ENCODE measurements at places on chromosomes 6 and 20.
A peak's percentile ranks its signal among the peaks of the same experiment; 100 is the strongest.

- DNase-seq: no peak
Measured at GRCh38 chr20:14604143-14604542, 266.7 kb upstream of the FLRT3 start.

- DNase-seq: no peak
Measured at GRCh38 chr6:64955435-64955848, 751.6 kb downstream of the EYS start.

- DNase-seq: no peak
Measured at GRCh38 chr6:165726290-165726875, 63.3 kb upstream of the PDE10A start.

GRCh38 chr20:3904224-3904623 is 15.0 kb downstream of the PANK2 start:
- DNase-seq: no peak

- DNase-seq: no peak
Measured at GRCh38 chr20:32510601-32511357, 74.4 kb downstream of the NOL4L start.

DNA sequence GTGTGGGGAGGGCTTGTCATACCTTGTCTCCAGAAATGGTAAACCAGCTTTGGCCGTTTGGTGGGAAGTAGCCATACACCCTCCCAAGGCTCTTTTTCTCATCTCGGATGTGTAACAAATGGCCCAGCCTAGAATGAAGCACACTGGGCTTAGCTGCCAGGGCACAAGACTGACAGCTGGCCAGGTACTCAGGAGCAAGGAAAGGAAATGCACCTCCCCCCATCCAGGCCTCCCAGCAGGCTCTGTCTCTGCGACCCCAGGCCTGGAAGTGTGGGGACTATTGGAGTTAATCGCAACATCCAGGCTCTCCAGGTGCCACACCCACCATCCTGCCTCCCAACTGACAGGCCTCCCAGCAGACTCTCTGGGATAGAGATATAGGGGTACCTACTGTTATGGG is 43.0 kb downstream of the MRS2 start:
- DNase-seq: no peak

- no peak for DNase-seq
Measured at GRCh38 chr20:39318911-39319310, 356.8 kb downstream of the DHX35 start.

DNA sequence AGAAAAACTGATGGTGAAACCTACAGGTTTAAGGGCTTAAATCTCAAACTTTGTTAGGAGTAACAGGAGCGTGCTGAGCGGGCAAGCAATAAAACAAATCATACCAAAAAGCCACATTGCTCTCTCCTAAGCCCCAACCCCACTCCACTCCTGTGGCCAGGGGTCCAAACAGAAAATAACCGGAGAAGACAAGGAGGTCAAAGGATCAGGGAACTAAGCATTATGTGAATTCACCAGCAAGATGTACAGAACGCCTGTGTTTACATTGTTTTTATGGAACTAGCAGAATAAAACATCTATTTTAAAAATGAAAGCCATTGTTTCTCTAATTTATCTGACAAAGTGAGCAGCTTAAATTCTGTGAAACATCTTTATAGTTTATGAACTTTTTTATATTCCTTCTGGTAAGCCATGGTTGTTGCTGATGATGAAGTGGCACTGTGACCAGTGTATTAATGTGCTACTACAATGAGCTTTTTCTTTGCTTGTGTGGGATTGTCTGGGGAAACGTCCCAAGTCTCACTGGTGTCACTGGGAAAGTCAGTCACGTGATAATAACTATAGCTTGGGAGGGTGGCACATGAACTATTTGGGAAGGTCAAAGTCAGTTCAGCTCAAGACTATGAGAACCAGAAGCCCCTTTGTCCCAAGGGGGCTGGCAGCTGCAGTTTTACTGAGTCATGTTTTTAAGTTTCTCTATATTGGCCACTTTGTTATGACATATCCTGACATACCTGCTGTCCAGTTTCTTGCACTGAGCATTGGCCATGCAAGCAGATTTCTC is 9.8 kb downstream of the FAM210B start:
- no peak for DNase-seq

GRCh38 chr6:14695579-14695978 is 550.3 kb upstream of the JARID2 start:
- DNase-seq: no peak

GRCh38 chr20:60203451-60203850 is 245.2 kb downstream of the CDH26 start:
- no peak for DNase-seq

GRCh38 chr6:41741625-41742490 is 5.3 kb downstream of the PGC start:
- DNase-seq: no peak

GRCh38 chr20:57409672-57410397 is 18.6 kb downstream of the RBM38 start:
- DNase-seq: no peak

- no peak for DNase-seq
Measured at GRCh38 chr6:68134796-68135195, 500.3 kb upstream of the ADGRB3 start.

- DNase-seq: peak; percentile 40
Measured at GRCh38 chr6:93021235-93021915, 398.0 kb downstream of the EPHA7 start.

DNA sequence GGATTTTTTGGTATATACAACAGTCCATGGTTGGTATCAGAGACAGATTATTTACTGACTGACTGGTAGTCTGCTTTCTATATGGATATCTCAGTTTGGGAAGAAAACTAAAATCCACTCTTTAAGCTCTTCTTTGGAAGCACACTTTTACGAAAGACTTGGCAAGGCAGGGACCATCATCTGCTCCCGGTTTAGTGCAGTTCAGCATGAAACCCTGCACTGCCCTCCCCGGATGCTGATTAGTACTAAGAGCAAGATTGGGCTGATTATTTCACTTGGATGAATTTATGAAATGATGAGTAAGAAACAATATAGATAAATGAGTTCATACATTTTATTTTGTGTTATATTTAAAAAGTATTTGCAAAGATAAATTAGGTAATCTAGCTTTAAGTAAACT is 56.3 kb downstream of the RGS17 start:
- no peak for DNase-seq

DNA sequence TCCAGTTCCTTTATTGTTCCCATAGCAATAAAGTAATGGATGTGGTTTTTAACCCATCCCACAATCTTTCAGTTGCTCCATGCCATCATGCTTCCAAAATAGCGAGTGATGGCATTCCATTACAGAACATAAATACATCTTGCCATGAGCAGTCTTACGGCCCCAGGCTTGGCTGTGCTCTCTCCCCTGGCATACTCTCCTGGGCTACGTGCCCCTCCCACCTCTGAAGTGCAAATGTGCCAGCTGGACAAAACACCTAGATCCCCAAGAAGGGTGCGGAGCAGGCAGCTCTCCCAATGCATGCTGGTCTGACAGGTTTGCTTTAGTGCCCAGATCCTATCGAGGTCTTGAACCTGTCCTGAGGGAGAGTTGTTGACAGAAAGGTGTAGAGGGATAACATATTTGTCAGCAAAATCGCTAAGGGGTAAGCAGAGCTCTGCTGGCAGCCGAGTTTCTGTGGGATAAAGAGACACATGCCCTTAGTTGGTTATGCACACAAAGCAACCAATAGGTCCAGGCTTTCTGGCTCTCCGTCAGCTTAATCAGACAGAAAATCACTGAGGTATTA is 43.9 kb upstream of the PAX1 start:
- DNase-seq: no peak

- DNase-seq: no peak
Measured at GRCh38 chr6:100230953-100231316, 233.8 kb downstream of the SIM1 start.

Data from NCI-H1436 (cell line).